ENCODE measurements at places on chromosomes 12 and 14.

- DNase-seq = no peak
Observed at GRCh38 chr12:107379852-107380567, 286.7 kb upstream of the CRY1 start.

DNA sequence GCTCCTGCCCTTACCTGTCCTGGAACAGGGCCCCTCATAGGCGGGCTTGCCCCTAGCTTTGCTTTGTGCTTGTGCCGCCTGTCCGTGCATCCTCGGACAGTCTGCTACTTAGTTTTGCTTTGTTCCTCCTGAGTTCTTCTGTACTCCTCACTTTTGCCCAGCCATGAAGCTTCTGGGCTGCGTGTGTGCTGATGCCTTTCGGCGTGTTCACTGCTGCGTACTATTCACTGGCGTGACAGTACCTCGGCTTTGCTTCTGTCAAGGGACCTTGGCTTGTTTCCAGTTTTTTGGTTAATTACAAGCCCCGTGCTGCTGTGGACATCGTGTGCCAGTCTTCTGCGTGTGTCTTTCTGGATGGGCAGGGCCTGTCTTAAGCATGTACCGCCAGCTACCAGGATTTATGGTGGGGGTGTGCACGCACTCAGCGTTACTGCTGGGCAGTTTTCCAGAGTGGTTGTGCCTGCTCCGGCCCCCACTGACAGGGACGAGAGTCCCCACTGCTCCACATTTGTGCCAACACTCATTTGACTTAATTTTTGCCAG, 2.5 kb downstream of the PACS2 start:
- DNase-seq = no peak

GRCh38 chr14:104993808-104994591, 8.4 kb downstream of the CLBA1 start:
- peak; percentile 42 for DNase-seq

GRCh38 chr12:40158592-40159111, 52.8 kb upstream of the SLC2A13 start:
- DNase-seq = no peak

GRCh38 chr12:56995930-56996496, 10.3 kb downstream of the ZBTB39 start:
- DNase-seq = no peak

DNA sequence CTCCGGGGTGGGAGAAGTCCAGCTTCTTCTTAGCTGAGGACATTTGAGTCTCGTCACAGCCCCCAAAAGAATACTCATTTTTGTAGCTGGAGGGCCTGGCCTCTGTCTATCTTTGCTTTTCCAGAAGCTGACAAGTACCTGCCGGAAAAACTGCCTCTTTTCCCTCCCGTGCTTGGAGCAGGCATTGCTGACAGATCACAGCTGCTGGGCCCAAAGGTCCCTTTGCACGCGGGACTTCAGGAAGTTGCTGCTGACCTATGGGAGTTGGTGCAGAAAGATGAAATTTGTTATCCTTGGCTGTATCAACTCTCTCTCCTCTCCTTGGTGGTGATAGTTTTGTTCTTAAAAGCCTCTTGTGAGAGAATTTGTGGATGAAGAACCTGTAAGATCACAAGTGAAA, 92.8 kb downstream of the PAPOLA start:
- no peak for DNase-seq

GRCh38 chr14:34138175-34138574, 187.3 kb upstream of the EGLN3 start:
- no peak for DNase-seq

DNA sequence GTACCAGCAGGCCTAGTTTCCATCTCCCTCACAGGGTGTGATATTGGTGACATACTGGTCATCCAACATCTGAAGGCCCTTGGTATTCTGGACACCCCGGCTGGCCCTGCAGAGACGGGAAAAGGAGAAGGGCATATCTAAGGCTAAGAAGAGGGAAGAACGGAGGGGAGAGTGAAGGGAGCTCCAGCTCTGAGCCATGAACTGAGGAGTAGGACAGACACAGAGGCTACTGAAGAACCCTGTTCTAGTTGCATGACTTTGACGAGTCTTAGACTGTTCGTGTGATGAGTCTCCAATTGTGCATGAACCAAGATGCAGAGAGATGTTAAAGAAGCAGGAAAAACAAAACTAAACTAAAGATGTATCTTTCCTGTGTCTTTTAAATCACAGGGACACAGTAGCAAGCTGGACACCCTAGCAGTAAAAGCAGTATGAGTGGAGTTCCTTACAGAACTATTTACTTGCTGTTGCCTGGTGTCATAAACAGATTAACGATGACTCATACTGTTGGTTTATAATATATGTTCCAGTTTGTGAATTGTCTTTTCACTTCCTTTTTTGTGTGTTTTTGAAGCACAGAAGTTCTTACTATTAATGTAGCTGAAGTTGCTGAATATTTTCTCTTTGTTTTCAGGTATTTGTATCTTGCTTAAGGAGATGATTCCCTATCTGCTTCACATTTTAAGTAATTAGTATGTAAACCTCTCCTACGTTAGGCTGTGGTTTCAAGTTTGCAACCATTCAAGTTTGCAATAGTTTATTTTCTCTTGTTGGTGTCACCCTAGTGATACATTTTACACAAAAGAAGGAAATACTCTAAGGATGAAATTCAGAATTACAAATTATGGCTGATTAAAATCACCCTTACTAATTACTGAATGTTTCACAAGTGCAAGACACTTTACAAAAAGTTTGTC, 15.7 kb downstream of the FAR2 start:
- no peak for DNase-seq

- DNase-seq = no peak
Observed at GRCh38 chr12:109581856-109582255, 8.3 kb downstream of the MVK start.

GRCh38 chr14:66802962-66803361, 295.0 kb downstream of the GPHN start:
- no peak for DNase-seq

GRCh38 chr12:52279422-52280318, 5.2 kb downstream of the KRT86 start:
- DNase-seq = no peak

DNA sequence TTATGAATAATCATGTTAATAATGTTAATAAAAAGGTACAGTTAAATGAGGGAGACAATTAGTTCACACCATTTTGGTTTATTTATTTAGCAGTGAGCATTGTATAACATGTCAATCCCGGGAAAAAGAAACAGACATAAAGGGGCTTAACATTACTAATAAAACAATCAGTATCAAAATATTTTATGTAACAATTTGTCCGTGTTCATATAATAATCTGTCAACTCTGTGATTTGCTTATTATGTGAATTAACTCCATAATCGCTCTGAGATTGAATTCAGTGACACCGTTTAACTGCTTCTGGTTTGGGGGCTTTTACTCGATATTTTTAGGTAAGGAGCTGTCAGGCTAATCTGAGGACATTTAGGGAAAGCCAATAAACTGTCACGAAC, 95.8 kb upstream of the HMGA2 start:
- no peak for DNase-seq

GRCh38 chr14:61838661-61839245, 76.5 kb downstream of the SNAPC1 start:
- no peak for DNase-seq

DNA sequence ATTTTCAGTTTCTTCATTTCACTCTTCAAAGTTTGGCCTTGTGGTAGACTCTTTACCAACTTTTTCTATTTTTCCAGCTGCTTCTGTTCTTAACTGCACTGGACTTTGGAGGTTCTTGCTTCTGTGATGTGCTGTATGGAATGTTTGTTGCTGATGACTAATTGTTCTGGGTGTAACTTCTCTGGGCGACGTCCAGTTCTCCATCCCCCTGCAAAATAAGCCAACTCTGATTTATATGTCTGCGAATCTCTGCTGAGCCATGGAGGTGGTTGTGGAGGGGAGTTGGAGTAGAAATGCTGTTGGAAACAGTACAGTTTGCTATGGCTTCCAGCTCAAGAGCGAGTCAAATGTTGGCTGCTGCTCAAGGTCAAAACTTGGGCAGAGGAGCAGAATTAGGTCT, 113.9 kb upstream of the DYRK2 start:
- DNase-seq = no peak

DNA sequence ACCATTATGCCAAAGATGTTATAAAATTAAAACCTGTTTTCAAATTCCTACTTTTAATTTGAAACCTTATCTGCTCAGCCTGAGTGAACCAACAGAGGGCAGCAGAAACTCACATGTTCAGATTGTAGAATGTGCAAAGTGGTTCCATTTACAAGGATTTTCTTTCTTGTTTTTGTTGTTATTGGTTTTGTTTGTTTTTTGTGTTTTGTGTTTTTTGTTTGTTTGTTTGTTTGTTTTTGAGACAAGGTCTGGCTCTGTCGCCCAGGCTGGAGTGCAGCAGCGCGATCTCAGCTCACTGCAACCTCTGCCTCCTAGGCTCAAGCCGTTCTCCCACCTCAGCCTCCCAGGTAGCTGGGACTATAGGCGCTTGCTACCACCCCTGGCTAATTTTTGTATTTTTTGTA, 22.8 kb upstream of the GARIN2 start:
- no peak for DNase-seq

GRCh38 chr12:1882850-1883470, 35.5 kb downstream of the CACNA2D4 start:
- no peak for DNase-seq

DNA sequence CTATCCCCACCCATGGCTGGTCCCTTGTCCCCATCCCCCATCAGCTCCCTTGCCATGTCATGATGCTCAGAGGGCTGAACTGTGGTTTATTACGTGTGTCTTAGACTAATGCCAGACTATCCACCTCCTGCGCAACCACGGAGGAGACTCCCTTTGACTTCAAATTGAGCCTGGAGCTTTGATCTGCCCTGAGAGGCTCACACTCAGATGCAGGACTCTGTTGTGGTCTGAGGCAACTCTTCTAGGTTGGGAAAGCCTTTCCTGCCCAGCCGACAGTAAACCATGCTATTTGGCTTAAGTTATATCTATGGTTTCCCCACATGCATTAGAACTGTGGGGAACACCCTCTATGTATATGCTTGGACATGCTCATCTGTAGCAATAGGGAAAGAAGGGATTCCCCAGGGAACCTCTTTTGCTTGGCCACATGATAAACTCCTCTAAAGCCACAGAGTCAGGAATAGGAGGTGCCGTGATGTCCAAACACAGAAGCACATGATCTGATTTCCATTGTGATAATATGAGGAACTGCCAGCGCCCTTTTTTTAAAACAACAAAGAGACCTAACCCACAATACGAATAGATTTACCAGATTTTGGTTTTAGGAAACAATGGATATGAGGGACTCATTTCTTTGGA, 11.1 kb upstream of the LGALS3 start:
- no peak for DNase-seq

DNA sequence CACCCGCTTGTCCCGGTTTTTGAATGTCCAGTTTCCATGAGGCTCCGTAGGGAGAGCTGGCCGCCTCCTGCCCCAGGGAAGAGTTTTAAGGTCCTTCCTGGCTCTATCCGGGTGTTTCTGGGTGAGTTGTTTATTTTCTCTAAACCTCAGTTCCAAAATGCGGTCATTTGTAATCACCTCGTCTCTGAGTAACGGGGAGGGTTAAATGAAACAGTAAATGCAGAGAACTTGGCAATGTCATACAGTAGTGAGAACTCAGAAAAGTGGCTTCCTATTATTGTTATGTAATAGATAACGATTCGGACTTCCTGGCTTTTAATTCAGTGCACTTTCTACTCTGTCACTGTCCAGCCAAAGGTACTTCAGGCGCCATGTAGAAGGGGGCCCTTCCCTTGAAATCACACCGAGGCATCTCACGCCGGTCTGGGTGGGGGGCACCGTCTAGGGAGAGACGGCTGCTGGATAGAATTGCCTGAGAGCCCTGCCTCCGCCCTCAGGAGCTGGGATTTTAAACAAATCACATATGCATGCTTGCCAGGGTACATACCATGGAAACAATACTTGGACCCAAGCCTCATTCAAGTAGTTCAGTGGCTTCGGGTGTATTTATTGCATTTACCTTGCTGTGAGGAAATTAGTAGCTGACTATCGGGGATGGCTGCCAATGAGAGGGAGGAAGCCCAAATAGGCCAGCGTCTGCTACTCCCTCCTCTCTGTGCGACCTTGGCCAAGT, 26.4 kb downstream of the NOS1 start:
- no peak for DNase-seq

DNA sequence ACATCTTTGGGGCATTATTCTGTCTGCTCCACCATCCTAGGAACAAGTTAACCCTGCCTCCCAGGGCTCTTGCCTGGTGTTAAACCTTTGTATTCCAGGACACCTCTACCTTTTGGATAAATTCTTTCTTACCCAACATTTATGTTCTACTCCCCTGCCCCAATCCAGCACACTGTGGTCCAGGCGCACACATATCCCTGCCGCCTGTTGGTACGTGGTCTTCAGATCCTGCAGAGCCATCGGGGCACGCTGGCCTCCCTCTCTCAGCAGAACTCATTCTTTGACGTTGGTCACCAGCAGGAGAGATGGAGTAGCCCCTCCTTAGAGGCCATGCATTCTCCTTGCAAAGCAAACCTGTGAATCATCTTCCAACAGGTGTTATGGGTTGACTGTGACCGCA, 5.1 kb upstream of the TMEM179 start:
- DNase-seq = no peak

All from right cardiac atrium (tissue), 5 donors.